ENCODE measurements at places on chromosomes 7 and 10.

DNA sequence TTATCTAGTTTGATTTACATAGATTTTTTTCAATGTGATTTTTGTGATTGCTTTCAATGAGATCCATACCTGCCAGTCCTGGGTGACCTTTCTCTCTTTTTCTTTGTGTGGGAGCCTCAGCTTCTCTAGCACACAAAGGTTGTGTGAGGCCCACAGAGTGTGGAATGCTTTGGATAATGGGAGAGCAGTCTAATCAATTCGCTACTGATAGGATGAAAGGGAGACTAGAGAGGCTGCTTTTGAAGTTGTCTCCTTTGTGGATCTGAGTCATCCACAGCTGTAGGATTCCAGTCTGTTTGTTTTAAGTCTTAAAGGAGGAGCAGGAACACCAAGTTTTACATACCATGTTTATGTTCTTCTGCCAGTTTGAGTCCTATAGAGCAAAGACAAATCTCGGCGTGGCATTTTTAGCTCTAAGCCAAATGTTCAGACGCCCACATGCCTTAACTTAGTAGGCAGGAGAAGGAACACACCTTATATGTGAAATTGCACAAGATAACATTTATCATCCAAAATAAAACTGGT is 330.0 kb downstream of the ARL4A start:
- peak; percentile 32 for DNase-seq

- no peak for DNase-seq
Observed at GRCh38 chr10:31347705-31348104, 28.7 kb downstream of the ZEB1 start.

- DNase-seq: no peak
Observed at GRCh38 chr7:35386816-35387706, 133.2 kb upstream of the TBX20 start.

DNA sequence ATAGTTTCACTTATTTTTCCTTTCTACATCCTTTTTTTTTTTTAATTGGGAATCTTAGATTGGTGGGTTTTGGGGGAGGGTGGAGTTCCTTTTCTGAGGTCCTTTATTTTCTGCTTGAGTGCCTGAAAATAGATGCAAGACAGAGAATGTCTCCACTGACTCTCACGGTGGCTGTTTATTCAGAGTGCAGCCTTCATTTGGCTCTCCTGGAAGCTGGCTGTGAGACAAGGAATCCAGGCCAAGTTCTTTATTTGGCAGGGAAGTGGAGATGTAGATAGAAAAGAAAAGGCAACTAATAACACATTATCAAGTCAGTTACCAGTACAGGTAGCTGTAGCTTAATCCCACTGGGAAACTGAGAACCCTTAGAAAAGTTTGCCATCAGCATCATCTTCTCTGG is 118.6 kb downstream of the CNTNAP2 start:
- DNase-seq: no peak

DNA sequence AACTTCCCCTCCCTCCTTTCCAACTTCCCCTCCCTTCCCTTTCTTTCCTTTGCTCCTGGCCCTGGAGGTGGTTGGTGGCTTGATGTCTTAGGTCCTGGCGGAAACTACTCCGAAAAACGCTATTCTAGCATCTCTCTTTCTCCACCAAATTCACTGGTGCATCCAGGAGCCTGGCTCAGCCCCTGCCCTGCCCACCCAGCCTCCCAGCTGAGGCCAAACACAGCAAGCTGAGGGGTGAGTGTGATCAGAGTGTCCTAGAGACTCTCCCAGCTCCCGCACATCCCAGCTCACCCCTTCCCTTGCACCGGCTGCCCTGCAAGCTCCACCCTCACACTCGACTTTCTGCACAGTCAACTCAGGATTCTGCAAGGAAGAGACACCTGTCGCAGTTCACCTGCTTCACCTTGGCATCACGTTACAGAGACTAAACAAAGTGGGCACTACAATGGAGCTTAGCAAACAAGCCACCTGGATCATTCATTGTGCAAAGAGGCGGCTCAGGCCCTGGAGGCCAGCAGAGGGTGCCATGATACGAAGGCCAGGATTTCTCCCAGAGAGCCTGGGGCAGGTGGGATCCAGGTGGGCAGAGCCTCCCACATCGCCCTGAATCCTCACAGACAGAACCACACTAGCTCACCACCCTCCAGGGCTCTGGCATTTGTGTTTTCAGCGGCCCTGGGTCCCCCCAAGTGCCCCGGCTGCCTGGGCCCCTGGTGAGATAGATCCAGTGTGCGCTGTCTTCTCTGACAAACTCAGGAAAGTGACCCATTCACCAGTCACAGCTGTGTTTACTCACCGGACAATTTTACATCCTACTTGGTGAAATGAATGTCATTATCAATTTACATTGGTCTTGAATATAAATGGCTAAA is 169.6 kb downstream of the TCERG1L start:
- no peak for DNase-seq

DNA sequence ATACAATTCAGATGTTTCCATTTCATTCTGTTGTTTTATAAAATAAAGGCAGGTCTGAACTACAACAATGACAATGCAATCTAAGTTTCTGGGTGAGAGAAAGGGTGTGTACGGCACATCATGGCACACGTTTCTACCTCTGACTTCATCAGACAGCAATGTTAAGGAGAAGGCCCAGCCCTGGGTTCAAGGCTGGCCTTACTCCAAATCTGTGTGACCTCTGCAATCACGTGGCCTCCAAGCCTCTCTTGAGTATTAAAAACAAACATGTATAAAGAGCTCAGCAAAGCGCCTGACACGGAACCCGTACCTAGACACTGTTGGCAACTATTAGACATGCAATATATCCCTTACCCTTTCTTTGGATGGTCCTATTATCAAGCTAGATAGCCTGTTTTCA is 114.1 kb downstream of the LARP4B start:
- no peak for DNase-seq

GRCh38 chr10:13712476-13712836 is 125.7 kb downstream of the PRPF18 start:
- DNase-seq: no peak

DNA sequence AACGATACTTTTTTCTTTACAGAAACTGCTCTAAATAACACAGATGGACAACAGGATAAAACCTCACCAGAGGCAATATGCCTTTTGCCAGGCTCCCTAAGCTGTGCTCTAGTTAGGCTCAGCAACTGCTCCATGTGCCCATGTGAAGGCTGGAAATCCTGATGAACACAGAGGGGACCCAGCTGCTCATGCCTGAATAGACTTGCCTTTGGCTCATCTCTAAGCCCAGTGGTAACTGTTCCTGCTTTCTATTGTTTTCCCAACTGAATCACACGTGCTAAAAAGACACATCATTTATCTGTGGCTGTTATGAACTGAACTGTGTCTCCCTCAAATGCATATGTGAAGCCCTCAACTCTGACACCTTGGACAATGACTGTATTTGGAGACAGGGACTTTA is 110.4 kb downstream of the RNF216 start:
- no peak for DNase-seq

GRCh38 chr10:58868736-58869435 is 307.6 kb upstream of the PHYHIPL start:
- no peak for DNase-seq

DNA sequence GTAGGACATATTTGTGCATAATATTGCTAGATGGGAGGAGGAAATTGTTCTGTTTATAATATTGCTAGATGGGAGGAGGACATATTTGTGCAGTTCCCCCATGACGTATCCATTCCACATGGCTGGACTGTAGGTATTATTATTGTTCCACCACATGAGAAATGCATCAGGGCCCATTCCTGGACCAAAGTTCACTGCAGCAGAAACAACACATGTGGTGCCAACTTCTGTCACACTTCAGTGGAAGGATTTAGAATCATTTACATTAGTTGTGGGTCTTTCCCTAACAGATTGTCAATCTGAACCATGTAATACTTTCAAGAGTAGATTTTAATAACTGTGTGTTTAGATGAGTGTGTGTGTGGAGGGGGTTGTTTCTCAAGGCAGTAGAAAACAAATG is 32.7 kb upstream of the MACC1 start:
- peak; percentile 94 for DNase-seq

- DNase-seq: no peak
Observed at GRCh38 chr10:110218632-110219031, 11.2 kb downstream of the MXI1 start.

GRCh38 chr7:69776611-69777010 is 178.3 kb downstream of the AUTS2 start:
- DNase-seq: peak; percentile 19

DNA sequence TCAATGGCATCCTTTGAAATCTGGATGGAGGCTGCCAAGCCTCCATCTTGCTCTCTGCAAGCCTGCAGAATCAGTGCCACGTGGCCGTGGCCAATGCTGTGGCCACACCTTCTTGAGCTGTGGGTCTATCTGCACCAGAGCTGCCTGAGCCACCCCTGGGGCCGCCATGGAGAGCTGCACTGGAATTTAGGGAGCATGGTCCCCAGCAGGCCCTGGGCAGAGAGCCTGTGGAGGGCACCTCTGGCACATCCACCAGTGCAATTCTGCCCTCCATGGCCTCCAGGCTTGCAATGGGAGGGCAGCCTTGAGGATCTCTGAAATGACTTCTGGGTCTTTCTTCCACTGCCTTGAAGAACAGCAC is 55.6 kb upstream of the NKX6-2 start:
- DNase-seq: no peak

DNA sequence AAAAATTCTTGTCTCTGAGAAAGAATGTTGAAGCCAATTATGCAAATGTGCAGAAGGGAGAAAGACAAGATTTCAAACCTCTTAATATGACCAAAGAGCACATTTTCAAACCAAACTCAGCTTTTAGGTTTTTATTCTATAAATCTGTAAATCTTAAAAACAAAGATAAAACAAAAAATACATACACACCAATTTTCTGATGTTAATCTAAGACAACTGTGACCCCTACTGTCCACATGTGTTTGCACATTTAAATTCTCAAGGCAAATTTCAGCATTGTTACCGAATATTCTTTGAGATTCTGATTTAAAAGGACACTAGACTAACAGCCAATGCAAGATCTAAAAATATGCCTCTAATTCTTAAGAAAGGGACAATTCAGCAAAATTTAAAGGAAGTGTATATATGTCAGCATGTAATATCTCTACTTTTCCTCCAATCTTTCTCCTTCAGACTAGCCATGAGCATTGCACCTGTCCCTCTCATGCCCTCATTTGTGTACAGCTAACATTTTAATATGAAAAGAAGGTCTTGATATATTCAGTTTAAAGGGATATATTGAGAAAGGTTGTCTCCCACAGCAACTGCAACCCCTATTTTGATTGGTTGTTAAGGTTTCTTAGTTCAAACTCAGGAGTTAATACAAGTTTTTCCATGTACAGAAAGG is 417.9 kb downstream of the IPMK start:
- peak; percentile 3 for DNase-seq

- no peak for DNase-seq
Observed at GRCh38 chr10:101139421-101139911, 8.4 kb downstream of the TLX1 start.

DNA sequence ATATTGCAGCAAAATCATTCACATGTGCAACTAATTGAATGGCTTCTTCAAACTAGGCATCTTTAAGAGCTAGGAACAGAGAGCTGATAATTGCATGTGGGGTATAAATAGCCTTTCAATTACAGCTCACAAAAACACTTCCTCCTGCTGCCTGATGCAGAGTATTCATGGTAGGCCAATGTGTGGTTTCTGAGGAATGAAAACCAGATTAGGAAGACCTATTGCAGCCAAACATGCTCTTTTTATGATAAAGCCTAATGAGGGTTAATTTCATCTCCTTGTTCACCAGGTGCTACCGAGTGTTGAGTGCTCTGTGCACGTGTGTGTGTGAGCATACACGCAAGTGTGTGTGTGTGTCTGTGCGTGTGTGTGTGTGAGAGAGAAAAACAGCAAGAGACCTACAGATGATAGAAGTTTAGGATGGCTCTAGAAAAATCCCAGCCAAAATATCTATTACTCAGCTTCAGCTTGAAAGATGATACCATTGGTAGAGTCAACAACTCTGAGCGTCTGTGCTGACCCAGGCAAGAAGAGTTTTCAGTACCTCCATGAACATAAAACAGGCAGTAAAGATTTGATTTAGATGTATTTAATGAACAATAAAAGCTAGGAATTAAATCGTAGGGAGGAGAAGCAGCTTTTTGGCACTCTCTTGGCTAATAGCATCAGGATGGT is 448.5 kb upstream of the ANKRD30A start:
- no peak for DNase-seq

GRCh38 chr7:42502022-42502421 is 265.0 kb upstream of the GLI3 start:
- DNase-seq: peak; percentile 3

DNA sequence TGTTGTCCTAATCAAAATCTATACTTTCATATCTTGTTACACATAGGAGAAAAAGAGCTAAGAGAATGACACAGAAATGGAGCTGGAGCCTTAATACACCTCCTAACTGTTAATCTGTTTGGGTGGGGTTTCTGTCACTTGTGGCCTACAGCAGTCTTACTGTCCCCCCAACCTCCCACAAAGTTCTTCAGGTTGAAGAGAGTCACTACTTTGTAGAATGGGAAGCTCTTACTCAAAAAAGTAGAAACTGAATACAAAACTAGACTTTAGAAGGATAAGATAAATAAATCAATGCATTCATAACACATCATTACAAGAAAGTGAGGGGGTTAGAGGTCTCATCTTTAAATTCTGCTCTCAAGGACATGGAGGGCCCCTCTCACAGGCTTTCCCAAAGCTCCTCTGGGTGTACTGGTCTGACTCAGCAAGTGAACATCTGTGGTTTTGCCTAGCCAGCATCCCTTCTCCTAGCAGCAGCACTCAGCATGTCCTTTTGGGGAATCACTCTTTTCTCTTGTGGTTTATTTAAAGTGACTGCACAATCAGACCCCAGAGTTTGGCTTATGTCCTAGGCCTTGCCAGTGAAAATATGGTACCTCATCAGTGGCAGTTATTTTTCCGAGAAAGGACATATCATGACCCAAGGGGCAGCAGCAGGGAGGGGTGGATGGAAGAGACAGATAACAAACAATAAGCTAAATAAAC is 2.0 kb upstream of the BLVRA start:
- no peak for DNase-seq

DNA sequence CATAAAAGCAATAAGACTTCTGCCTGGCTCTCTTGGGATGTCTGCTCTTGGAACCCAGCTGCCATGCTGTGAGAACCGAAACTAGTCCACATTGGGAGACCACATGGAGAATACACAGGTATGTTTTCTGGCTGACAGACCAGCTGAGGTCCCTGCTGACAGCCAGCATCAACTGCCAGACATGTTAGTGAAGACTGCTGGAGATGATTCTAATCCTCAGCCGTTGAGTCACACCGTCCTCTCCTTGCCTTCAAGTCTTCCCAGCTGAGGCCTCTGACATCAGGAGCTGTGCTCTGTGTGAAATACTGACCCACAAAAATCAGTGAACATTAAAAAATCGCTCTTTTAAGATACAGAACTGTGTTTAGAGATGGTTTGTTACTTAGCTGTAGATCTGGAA is 36.9 kb upstream of the AGR2 start:
- no peak for DNase-seq

Data from Caki2 (cell line).